ENCODE measurements at places on chromosomes 13 and 19.

DNA sequence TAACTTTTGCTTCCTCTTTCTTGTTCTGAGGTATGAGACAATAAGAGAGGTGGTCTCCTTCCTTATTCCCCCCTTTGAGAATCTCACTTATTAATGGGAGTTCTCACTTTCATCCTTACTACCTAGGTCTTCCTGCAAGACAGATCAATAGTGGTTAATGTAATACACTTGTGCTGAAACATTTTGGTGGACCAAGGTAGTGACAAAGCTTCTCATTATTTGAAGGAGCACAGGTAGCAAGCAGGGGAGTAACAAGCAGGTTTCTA is 17.9 kb downstream of the ZNF700 start:
- no peak for DNase-seq

- DNase-seq = no peak
Observed at GRCh38 chr19:30525383-30525782, 153.2 kb downstream of the ZNF536 start.

- no peak for DNase-seq
Observed at GRCh38 chr19:5595129-5595528, 27.4 kb upstream of the TINCR start.

GRCh38 chr13:47798906-47799305 is 202.2 kb downstream of the SUCLA2 start:
- DNase-seq = no peak

DNA sequence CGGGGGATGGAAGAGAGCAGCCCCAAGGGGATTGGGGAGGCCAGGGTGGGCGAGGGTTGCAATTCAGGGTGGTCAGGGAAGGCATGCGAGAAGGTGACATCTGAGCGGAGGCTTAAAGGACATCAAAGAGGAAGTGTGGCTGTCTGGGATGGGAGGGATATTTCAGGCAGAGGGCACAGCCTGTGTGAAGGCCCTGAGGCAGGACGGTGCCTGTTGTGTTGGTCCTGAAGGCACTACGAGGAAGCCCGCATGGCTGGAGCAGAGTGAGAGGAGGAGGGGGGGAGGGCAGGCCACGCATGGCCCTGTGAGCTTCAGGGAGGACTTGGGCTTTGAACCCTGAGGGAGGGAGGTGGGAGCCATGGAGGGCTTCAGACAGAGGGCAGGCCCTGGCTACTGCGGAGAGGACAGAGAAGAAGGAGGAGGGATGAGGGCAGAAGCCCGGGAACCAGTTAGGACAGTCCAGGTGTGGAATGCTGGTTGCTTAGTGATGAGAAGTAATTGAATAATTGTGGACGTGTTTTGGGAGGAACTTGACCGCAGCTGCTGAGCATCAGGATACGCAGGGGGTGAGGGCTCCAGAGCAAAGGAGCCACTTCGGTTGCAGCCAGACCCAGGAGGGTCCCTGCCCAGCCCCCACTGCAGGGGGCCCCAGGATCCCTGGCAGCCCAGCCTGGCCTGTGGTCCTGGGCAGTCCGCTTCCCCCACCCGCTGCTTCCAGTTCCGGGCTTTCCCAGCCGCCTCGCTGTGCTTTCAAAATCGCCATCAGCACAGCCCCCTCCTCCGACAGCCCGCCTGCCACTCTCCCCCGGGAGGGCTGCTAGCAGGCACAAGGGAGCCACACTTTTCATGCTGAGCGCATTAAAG is 6.2 kb downstream of the TLE6 start:
- no peak for DNase-seq

DNA sequence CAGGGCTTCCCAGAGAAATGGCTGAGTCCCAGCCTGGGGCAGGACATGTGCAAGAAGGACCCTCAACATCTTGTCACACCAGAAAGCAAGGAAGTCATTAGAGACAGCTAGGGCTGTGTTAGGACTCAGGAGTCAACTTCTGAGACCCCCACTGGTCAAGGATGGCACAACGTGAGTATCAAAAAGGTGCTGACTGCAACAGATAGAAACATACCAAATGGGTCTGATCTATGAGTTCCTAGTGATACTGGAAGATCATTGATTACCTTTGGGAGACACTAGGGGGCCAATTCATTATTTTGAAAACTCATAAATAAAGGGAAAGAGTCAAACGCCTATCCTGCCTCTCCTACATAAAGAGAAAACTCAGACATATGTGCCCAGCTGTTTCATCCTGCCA is 73.5 kb upstream of the GJB6 start:
- DNase-seq = no peak

DNA sequence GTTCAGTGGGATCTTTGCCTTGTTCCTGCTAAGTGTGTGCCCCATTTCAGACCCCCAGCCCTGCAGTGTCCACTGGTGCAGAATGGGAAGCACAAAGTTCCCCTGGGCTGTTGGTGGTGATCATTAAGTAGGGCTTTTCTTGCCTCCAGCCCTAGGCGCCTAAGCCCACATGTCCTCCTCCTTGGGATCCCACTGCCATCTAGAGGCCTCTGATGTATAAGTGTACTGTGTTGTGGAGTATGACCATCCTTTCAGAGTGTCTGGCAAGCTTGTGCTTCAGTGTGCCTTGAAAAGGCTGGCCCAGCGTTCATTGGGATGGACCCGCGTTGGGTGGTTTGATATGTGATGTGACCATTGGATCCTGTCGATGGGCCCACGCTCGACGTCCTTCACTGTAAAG is 71.2 kb downstream of the WASF3 start:
- DNase-seq = no peak

- DNase-seq = no peak
Observed at GRCh38 chr13:93996481-93996880, 483.0 kb downstream of the DCT start.

DNA sequence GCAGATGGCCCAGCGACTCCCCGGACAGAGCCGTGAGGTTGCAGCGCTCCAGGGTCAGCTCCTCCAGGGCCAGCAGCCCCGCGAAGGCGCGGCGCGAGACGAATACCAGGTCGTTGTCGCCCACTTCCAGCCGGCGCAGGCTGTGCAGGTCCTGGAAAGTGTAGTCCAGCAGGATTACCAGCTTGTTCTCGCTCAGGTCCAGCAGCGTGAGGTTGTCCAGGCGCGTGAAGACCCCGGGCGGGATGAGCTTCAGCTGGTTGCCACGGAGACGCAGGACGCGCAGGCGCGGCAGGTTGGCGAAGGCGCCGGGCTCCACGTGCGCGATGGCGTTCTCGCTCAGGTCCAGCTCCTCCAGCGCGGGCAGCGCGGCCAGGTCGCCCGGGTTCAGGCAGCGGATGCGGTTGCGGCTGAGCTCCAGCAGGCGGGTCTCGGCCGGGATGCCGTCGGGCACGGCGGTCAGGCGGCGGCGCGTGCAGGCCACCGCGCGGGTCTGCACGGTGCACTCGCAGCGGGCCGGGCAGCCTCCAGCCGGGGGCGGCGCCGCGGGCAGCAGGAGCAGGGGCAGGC is 9.3 kb upstream of the PEAK3 start:
- DNase-seq = no peak

DNA sequence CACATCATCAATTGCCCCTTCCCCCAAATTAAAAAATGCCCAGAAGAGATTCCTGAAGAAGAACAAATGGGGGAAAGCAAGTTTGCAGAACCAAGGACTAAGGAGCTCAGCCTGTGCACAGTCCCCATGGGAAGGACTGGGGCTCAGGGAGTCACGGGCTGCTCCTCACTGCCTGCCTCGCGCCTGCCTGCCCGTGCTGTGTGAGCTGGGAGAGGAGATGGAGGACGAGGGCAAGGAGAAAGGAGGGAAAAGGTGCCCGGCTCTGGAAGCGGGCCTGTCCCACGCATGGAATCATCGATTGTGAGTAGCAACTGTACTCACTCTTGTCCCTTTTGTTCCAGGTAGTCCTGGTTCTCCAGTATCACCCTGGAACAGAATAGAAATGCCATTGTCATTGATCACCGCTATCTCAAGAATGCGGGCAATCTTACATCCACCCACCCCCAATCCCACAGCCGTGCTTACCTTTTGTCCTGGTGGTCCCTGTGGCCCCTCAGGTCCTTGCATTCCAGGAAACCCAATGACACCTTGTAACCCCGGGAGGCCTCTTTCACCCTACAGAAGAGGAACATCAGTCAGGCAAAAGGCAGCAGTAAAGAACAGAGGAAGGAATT is 93.4 kb downstream of the COL4A1 start:
- DNase-seq = no peak

DNA sequence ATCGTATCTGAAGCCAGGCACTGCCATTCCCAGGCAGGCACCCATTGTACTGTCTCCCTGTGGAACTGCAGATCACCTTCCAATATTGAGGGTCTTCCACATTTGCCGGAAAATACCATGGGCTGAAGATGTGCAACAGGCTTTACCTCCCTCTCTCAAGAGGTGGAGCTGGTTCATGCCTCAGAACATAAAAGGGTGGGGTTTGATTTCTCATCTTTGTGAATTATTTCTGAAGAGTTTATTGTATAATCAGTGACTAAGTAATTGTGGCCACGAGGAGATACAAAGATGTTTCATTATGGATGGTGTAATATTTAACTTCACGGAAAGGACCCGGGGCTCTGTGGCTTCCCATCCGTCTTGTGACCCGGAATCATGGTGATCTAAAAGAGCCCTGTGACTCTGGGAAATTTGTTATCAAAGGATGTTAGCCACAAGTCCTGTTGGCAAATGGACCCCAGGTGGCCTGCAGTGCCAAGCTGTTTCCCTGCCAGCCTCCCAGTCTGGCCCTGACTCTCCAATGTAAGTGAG is 230.5 kb downstream of the LACC1 start:
- DNase-seq = no peak

- no peak for DNase-seq
Observed at GRCh38 chr19:30083701-30084156, 141.7 kb downstream of the URI1 start.
